ENCODE measurements at places on chromosomes 16 and 17. TPM values are rescaled to one million over a fixed set of nuclear protein-coding genes. Genes with fewer than 3 reads are reported as not detected.
A peak's percentile ranks its signal among the peaks of the same experiment; 100 is the strongest.

DNA sequence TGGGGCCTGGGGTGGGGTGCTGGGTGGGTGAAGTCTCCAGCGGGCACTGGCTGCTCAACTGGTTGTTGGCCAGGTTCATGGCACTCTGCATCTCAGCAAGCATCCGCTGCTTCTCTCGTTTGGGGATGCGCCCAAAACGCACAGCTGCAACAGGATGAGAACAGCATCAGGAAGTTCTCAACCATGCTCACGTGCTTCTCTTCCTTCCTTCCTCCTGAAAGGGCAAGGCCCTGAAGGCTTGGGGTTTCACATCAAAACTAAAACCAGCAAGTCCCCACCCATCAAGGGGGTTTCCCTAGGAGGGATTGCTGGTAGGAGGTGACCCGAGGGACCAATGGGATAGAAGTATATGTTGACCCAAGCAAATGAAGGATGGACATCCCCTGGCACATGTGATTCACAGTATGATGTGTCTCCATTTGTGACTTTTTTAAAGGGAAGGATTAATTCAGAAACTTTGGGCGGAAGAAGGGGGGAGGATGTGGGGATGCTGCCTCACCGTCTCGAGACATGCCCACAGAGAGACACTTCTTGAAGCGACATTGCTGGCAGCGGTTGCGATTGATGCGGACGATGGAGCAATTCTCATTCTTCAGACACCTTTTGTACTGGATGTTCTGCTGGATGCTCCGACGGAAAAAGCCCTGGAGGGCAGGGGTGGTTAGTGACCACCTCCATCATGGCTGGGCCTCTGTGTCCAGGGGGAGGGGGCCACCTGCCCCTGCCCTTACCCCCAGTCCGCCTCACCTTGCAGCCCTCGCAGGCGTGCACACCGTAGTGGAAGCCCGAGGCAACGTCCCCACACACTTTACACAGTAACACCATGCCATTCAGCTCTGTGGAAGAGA lies 4.2 kb downstream of the NR1D1 start:
- H3K4me1 ChIP-seq = peaks cover 26% of the 10 kb centered on the region
- H3K27me3 ChIP-seq = 0 out of 2 replicates have a peak, but pooled peaks cover 6% of the 10 kb centered on the region
- no peak for DNase-seq
- H3K4me3 ChIP-seq = no peak overlapping the region
- H3K36me3 ChIP-seq = no peaks in the 10 kb centered on the region

- no peak overlapping the region for H3K27ac ChIP-seq
- H3K4me1 ChIP-seq = no peaks in the 10 kb centered on the region
- no peaks in the 10 kb centered on the region for H3K27me3 ChIP-seq
- H3K4me3 ChIP-seq = no peak overlapping the region
- no peaks in the 10 kb centered on the region for H3K36me3 ChIP-seq
- no peak for DNase-seq
Measured at GRCh38 chr16:77067900-77068299, 123.1 kb upstream of the MON1B start.

GRCh38 chr16:25111403-25112166 lies at the start of gene LCMT1:
Gene LCMT1 (plus strand): TSS chr16:25111742. CDS start chr16:25111884, 142 bp downstream.
- H3K4me3 ChIP-seq = peak within 1 kb of the TSS; percentile 92
- DNase-seq = peak; percentile 99
- no peaks in the 10 kb centered on the region for H3K27me3 ChIP-seq
- peaks cover 31% of the 10 kb centered on the region for H3K4me1 ChIP-seq

- H3K27ac ChIP-seq = peak overlapping the region; percentile 19
- no peaks in the 10 kb centered on the region for H3K27me3 ChIP-seq
- no peak overlapping the region for H3K4me3 ChIP-seq
- peak; percentile 72 for DNase-seq
Measured at GRCh38 chr16:50360033-50360778, 8.6 kb downstream of the BRD7 start.

Gene CES1
- not detected for total RNA-seq

DNA sequence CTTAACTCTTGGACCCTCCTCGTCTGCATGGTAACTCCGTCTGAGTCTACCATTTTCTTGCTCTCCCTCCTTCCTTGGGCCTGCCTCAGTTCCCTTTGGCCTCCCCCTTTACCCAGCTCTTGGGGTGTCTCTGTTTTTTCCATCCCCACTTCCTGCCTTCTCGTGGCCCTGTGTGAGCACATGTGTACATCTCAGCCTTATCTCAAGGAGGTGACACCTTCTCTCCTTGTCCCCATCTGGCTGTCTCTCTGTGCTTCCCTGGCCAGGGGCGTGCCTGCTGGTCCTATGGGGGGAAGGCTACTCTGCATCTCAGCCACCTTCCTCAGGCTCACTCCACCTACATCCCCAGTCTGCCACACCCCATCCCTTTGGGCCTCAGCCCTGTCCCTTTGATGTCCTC lies 6.6 kb downstream of the CTF1 start:
- no peak overlapping the region for H3K27ac ChIP-seq
- H3K27me3 ChIP-seq = no peaks in the 10 kb centered on the region
- peaks cover 12% of the 10 kb centered on the region for H3K4me1 ChIP-seq
- H3K4me3 ChIP-seq = no peak overlapping the region

- DNase-seq = peak; percentile 90
- peak overlapping the region; percentile 79 for H3K4me3 ChIP-seq
- H3K27ac ChIP-seq = peak overlapping the region; percentile 100
- no peaks in the 10 kb centered on the region for H3K27me3 ChIP-seq
- peaks cover 99% of the 10 kb centered on the region for H3K4me1 ChIP-seq
- H3K36me3 ChIP-seq = peaks cover 53% of the 10 kb centered on the region
Measured at GRCh38 chr16:81785138-81785924, 6.2 kb downstream of the PLCG2 start.

Gene TMEM100
- total RNA-seq = 0.43 TPM

Gene TGFB1I1
- total RNA-seq = not detected

Gene SLC5A11
- 0.11 TPM for total RNA-seq

DNA sequence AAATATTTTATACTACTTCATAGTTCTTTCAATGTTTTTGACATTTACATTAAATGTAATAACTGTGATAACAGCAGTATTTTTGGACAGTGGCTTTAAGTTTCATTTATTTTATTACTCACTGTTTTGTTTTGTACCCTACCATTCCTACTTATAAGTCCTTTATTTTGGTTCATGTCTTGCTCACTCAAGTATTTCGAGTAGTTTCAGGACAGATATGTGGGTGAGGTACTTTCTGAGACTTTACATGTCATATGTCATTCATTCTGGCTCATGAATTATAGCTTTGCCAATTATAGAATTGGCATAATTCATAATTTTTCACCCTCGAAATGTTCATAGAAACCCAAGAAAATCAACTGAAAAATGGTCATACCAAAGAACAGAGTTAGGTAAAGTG lies 44.4 kb downstream of the PIK3R5 start:
- H3K4me3 ChIP-seq = no peak overlapping the region
- no peak overlapping the region for H3K27ac ChIP-seq
- H3K27me3 ChIP-seq = peaks cover 3% of the 10 kb centered on the region
- H3K4me1 ChIP-seq = no peaks in the 10 kb centered on the region
- DNase-seq = no peak

Gene UBFD1
- 43.1 TPM for total RNA-seq

Gene HOXB1
- total RNA-seq = not detected

Data from Karpas-422 (cell line).